ENCODE measurements at places on chromosomes 7 and 10.

DNA sequence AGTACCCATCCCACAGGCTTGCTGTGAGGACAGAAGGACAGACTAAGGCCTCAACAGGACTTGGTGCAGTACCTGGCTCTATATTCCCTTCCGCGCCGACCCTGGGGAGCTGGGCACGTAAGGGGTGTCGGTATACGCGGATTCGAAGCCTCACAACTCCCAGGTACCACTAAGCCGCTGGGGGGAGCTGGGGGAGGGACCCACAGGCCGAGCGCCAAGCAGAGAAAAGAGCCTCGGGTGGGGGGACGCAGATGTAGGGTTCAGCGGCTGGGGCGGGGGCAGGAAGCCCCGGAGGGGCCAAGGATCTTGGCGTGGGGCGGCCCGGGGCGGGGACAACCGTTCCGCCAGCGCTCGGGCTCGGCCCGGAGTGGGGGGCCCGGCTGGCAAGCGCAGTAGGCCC lies 126.4 kb upstream of the ZNF746 start:
- peak overlapping the region; percentile 96 for H3K27ac ChIP-seq
- peak overlapping the region; percentile 92 for H3K4me3 ChIP-seq
- H3K4me1 ChIP-seq: peaks cover 41% of the 10 kb centered on the region
- DNase-seq: peak; percentile 4
- no peaks in the 10 kb centered on the region for H3K27me3 ChIP-seq
- peaks cover 29% of the 10 kb centered on the region for H3K36me3 ChIP-seq

DNA sequence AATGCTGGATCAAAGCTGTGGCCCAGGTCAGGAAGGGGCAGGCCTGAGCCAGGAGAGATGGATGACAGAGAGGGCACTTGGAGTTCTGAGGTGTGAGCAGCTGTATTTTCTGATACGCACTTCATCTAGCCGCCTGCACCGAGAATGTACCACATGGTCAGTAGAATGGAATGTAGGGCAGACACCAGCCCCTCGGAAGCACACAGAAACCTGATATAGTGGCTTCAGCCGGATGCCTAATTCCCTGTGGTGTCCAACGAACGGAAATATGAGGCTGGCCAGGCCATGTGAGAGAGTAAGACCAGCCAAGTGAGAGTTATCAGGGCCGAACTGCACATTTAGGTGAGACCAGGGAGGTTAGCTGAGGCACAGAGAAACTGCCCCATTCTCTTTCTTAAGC lies 46.7 kb upstream of the PLCE1 start:
- peaks cover 8% of the 10 kb centered on the region for H3K27me3 ChIP-seq
- no peaks in the 10 kb centered on the region for H3K4me1 ChIP-seq
- H3K36me3 ChIP-seq: no peaks in the 10 kb centered on the region
- no peak overlapping the region for H3K4me3 ChIP-seq
- H3K27ac ChIP-seq: no peak overlapping the region

GRCh38 chr7:47285860-47286491 lies 295.9 kb downstream of the TNS3 start:
- no peak overlapping the region for H3K4me3 ChIP-seq
- no peaks in the 10 kb centered on the region for H3K27me3 ChIP-seq
- H3K27ac ChIP-seq: no peak overlapping the region
- peaks cover 26% of the 10 kb centered on the region for H3K36me3 ChIP-seq

GRCh38 chr7:101632641-101633040 lies 3.5 kb upstream of the MYL10 start:
- no peak for DNase-seq
- H3K4me3 ChIP-seq: no peak overlapping the region
- no peaks in the 10 kb centered on the region for H3K36me3 ChIP-seq
- H3K27me3 ChIP-seq: peaks cover 12% of the 10 kb centered on the region
- no peak overlapping the region for H3K27ac ChIP-seq
- no peaks in the 10 kb centered on the region for H3K4me1 ChIP-seq

DNA sequence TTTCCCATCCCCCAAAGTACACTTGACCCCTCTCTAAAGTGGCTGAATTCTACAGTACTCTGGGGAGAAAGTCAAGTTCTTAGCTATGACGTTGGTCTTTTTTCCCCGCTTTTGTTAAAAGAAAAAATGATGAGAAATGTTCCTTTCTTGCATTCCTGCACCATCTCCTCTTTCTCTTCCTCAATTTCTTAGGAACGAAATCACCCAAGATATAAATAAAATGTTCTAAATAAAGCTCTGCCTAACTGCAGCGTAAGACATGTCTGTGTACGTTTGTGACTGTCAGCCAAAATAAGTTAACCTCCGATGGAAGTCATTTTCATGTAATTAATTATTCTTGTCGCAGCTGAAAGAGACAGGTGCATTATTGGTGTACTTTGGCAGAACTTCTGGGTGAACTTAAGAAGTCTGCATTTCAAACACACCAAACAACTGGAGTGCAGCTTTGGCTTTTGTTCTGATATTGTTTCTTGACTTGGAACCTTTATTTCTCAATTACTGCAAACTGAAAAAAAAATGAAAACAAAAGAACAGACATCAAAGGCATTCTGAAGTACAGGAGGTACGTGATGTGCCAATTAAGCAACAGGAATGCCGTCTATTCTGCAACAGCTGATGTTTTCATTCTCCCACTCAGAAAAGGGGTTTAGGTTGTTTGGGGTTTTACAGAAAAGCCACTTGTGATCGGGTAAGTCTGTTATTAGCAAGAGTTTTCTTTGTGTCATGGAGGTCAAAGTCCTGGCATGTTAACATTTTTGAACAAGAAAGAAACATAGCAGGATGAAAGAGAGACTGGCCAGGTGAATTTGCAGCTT lies 82.4 kb upstream of the SDK1 start:
- H3K36me3 ChIP-seq: no peaks in the 10 kb centered on the region
- H3K4me1 ChIP-seq: peaks cover 3% of the 10 kb centered on the region
- no peak for DNase-seq
- no peak overlapping the region for H3K4me3 ChIP-seq
- no peak overlapping the region for H3K27ac ChIP-seq

- no peak for DNase-seq
- no peak overlapping the region for H3K27ac ChIP-seq
- no peak overlapping the region for H3K4me3 ChIP-seq
- H3K27me3 ChIP-seq: peaks cover 22% of the 10 kb centered on the region
Observed at GRCh38 chr10:71663311-71663710, 56.3 kb downstream of the C10orf105 start.

- peaks cover 11% of the 10 kb centered on the region for H3K36me3 ChIP-seq
- H3K4me3 ChIP-seq: no peak overlapping the region
- peaks cover 8% of the 10 kb centered on the region for H3K4me1 ChIP-seq
- H3K27ac ChIP-seq: no peak overlapping the region
Observed at GRCh38 chr7:100623951-100624824, 11.8 kb downstream of the MOSPD3 start.

DNA sequence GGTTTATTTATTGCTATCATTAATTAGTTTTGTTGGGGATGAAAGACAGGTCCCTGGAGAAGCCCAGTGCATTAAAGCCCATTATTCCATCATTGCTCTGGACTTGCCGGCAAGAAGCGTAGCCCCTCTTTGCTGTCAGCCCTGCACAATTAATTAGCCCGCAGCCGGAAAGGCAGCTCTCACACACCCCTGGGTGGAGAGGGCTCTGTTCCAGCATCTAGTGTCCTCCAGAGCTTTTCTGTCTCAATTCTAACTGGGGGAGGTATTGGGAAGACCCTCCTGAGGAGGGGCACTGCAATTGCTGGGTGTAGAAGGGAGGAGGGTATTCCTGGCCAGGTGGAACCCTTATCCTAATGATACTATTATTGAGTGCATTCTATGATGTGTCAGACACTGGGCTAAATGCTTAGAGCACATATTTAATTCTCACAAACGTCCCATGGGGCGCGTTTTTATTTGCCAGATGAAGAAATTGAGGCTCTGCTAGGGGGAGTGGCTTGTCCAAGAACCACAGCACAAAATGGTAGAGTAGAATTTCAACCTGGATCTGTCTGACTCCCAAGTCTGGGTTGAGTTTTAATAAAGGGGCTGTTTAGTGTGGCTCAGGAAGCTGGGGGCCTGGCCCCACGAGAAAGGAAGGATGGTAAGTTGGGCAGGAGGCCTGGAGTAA lies 148.1 kb upstream of the PCBD1 start:
- no peak overlapping the region for H3K4me3 ChIP-seq
- no peaks in the 10 kb centered on the region for H3K36me3 ChIP-seq
- H3K27me3 ChIP-seq: peaks cover 5% of the 10 kb centered on the region
- peaks cover 4% of the 10 kb centered on the region for H3K4me1 ChIP-seq
